ENCODE measurements at places on chromosomes 3 and 15.

- DNase-seq, result no peak
Observed at GRCh38 chr3:78430741-78431140, 1337.1 kb downstream of the ROBO1 start.

- DNase-seq, result no peak
Observed at GRCh38 chr15:23897531-23897930, 210.4 kb upstream of the NDN start.

DNA sequence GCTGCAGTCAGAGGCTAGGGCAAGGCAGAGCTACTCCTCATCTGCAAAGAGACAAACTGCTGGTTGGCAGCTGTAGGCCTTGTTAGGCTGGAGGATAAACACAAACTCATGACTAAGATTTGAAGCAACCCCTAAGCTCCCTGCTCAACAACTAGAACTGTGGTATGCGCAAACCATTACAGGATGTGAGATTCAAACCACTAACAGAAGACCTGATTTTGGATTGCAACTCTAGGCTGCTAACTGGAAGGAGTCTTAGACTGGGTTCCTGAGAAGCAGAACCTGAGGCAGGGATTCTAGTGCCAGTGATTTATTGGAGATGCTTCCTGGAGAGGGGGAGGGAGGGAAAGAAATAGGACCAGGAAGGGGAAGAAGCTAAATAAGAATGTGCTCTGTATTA, 22.5 kb downstream of the CCR4 start:
- DNase-seq, result no peak

GRCh38 chr3:171768281-171768900, 41.9 kb downstream of the PLD1 start:
- no peak for DNase-seq

DNA sequence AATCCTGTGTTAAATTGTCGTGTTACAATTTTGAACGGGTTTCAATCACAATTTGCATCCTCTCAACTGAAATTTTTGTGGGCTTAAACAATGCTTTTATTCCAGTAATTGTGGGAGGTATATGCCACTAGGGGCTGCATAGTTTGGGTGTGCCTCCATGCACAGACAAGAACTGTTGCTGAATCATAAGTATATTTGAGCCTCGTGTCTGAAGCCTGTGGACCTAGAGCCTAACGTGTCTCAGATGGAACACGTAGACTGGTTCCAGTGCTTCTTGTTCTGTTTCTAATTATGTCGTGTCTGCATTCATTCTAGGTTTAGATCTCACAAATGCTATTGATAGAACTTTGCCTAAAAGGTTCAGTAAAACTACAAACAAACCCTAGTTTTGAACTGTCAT, 363.4 kb downstream of the RBMS3 start:
- no peak for DNase-seq

DNA sequence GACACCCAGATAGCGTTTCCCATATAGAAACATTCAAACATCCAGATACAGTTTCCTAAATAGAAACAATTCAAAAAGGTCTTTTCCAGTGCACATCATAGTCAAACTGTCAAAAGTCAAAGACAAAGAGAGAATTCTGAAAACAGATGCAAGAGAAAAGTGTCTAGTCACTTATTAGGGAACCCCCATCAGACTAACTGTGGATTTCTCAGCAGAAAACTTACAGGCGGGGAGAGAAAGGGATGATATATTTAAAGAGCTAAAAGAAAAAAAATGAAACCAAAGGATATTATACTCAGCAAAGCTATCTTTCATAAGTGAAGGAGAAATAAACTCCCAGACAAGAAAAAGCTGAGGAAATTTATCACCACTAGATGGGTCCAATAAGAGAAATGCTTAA, 22.3 kb upstream of the CX3CR1 start:
- DNase-seq, result no peak

DNA sequence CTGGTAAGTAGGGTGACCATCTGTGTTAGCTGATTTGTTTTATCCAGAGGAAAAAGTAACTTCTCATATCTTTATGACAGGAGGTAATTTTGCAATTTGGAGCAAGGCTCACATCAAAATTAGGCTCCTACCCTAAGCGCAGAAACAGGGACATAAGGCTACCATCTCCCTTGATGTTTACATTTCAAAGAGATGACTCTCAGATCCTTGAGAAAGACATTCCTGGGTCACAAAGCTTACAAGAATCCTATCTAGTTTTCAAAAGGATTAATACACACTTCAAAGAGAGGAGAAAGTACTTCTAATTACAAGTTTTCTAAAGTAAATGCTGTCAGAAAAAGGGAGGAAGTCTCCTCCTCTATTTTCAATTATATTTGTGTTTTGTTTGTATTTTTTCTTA, 7.0 kb downstream of the ZPLD1 start:
- no peak for DNase-seq

Measured in activated gamma-delta T cell (primary cell).